T-helper 2 cell (primary cell): ENCODE measurements at places on chromosomes 1 and 21.

- DNase-seq = no peak
These were observed 53.9 kb downstream of the DUSP10 start for GRCh38 chr1:221687836-221688487.

- DNase-seq = no peak
These were observed 5.5 kb upstream of the MTMR11 start for GRCh38 chr1:149942207-149942606.

GRCh38 chr1:160344241-160344640 is 1.1 kb downstream of the NCSTN start:
- no peak for DNase-seq

DNA sequence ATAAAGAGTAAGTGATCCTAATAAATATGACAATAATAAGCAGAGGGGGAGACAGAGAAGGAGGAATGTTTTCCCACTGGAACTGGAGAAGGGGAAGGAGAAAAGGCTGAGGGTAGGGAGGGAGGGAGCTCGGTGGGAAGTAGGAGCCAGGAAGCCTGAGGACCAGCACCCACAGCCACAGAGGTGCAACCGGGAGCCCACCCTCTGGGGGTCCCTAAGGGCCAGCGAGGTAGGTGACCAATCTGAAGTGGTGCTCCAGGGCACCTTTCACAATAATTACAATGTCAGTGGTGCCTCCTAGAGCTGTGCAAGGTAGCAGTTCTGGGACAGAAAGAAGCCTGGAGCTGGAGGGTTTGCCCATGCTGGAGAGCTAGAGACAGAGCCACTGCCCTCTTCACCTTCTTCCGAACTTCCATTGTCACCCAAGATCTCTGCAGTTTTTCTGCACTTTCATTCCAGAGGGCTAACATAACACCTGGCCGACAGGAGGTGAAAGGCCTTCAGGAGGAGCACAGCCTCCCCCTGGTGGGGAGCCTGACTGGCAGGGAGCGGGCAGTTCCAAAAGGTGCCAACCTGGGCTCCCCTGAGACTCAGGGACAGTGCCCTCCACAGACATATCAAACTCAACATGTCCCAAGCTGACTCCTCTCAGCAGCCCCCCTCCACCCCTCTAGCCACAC is 4.1 kb upstream of the AHCYL1 start:
- peak; percentile 37 for DNase-seq

DNA sequence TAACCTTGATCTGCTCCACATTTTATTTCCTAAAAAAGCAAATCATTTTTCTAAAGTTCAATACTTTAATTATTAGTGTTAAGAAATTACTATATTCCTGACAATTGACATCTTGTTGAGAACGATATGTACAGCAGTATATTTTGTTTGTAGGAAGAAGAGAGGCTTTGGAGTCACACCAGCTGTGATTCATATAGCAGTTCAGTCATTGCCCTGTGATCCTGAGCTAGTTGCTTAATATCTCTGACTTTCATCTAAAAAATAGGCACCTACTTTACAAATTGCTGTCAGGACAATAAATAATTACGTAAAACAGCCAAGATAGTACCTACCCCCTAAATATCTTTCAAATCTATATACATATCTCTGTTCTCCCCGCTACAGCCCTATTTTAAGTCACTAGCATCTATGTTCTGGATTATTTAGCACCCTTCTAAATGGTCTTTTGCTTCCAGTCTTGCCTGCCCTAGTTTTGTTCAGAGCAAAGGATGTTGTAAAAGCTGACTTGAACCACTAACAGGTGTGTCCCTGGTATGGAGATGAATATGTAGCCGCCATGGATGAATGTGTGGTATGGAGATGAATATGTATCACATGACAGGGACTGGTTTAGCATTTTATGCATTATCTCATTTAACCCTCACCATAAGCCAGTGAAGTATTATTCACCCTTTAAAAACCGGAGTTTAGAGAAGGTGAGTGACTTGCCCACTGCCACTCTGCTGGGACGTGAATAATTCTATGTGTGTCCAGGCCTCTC is 42.2 kb downstream of the RNF220 start:
- no peak for DNase-seq

DNA sequence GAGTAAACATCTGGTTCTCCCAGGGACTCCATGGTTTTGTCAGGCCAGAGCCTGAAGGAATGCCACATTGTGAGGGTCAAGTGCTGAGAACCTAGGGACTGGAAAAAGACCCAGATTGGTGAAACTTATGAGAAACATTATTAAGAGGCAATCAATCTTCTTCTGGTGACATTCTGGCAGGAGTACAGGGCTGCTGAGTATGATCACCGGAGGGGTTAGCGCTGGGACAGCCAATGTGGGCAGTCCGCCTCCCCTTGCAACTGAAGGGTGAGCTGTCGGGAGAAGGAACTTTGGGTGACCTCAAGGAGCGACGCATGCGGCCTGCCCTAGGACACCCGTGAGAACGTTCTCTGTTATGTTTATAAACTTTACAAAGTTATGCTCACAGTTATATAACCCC is 429.0 kb downstream of the LMO4 start:
- DNase-seq = no peak

GRCh38 chr1:183093786-183094298 is 70.6 kb downstream of the LAMC1 start:
- DNase-seq = no peak

GRCh38 chr1:167452483-167452882 is 65.8 kb downstream of the CD247 start:
- DNase-seq = no peak

- no peak for DNase-seq
These were observed 10.0 kb downstream of the RGSL1 start for GRCh38 chr1:182459949-182460348.

GRCh38 chr1:159945483-159946241 is at the start of gene IGSF9:
Gene IGSF9 (minus strand): TSS chr1:159945613. CDS start chr1:159943454, 2,159 bp downstream.
- DNase-seq = peak; percentile 67

DNA sequence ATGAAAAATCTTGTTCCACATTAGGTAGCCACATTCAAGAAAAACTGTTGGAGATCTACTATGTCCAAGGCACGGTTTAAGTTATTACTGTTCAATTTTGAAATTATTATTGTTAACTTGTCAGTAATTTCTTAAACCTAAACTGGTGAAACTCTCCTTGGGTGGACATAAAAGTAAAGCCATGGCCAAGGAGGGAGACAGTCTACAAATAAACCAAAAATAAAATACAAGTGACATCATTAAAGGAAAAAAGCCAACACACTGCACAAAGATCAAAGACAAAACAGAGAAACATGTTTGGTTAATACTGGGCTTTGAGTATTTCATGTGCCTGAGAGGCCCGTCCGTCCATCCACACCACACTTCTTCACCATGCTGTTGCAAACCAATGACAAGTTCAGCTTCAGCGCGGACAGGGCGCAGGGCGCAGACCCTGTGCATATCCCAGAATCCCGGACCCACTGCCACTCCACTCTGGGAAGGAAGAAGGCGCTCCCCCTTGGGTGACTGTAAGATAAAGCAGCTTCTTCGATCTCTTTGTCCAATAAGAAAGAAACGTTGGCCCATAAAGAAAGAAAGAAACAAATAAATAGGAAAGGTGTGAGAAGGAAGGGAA is 918 bp upstream of the RASAL2 start:
- no peak for DNase-seq

GRCh38 chr1:93108335-93108734 is 29.3 kb downstream of the MTF2 start:
- peak; percentile 12 for DNase-seq

- no peak for DNase-seq
These were observed 13.2 kb downstream of the SYT2 start for GRCh38 chr1:202697038-202697437.

GRCh38 chr1:56034847-56035481 is 544.4 kb downstream of the PLPP3 start:
- no peak for DNase-seq
